Uterus (tissue), 4 donors: ENCODE measurements at places on chromosomes 7 and 10.

DNA sequence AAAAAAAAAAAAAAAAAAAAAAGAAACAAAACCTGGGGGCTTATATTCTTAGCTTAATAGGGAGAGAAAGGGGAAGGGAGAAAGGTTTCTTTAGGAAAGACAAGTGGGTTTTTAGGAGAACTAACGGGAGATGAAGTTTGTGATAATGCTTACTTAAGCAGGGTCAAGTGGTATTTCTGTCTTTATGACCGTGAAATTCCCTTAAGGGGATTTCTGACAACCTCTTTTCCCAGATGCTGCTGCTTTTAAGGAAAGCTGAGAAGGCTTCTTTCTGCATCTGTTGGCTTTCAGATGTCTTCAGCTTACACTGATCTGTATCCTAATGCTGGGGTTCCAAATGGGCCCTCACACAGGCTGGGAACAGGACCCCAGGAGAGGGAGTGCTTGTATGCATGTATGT, 42.6 kb downstream of the ADAMTS14 start:
- no peak for DNase-seq

- no peak for DNase-seq
Measured at GRCh38 chr7:18330548-18330947, 165.0 kb upstream of the HDAC9 start.

DNA sequence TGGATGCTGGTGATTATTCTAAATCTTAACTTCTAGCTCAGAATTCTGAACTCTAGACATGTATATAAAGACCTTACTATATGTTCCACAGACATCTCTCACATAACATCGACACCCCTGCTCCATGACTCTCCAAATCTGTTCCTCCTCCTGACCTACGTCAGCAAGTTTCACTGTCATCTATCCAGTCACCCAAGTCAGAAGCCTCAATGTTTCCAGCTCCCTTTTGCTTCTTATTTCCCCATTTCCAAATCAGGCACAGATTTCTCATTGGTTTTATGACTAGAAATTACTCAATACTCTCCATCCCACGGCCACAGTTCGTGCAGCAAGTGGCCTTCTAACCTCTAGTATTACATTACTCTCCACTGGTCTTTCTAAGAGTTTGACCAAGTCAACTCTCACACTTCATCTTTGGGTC, 28.5 kb downstream of the EPC1 start:
- no peak for DNase-seq

DNA sequence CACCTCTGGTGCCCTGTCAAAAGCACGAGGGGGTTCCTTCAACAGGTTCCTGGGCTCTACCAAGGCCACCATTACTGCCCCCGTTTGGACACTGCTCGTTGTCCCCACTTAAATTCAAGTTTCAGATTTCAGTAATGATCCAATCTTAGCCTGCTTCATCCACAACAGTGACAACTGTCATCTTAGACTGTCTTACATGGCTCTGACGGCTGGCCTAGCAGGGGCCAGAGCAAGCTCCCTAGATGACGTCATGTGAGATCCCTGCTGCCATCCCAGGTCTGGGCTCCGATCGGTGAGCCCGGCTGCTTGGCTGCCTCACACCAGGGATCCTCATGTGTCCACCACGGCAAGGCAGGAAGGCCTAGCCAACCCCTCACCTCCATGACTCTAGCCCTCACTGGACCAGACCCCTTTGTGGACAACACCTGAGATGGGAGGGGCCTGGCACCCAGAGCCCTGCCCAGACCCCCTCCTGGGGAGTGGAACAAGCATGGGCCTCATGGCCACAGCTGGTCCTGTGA, 82.5 kb downstream of the FAM53B start:
- DNase-seq, result no peak

GRCh38 chr7:79810916-79811315, 323.7 kb upstream of the GNAI1 start:
- no peak for DNase-seq

- no peak for DNase-seq
Measured at GRCh38 chr10:88833723-88834122, 17.9 kb downstream of the ANKRD22 start.

DNA sequence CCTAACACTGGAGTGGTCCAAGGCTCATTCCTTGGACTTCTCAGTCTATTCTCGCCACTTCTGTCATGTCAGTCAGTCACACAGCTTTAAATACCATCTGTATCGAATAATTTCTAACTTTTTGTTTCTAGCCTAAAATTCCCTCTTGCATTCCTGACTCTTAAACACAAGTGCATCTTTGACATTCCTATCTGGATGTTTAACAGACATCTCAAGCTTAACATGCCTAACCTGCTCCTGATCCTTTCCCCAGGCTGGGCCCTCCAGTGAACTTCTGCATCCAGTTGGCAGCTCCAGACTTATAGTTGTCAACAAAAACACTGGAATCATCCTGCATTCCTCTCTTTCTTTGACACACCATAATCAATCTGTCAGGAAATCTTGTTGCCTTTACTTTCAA, 4.5 kb upstream of the ABCB4 start:
- DNase-seq, result no peak
